SJCRH30 (cell line): ENCODE measurements at places on chromosomes 11 and 22. TPM values are rescaled to one million over a fixed set of nuclear protein-coding genes. Genes with fewer than 3 reads are reported as not detected.

GRCh38 chr11:3021125-3021524 is 29.0 kb upstream of the NAP1L4 start:
- DNase-seq, result peak; percentile 49

The DUSP8 gene
- total RNA-seq, result 0.71 and 0.83 TPM in 2 replicates

- DNase-seq, result peak; percentile 22
These were observed 102.7 kb downstream of the MRTFA start for GRCh38 chr22:40533712-40534378.

- DNase-seq, result no peak
These were observed 16.8 kb downstream of the OR56B4 start for GRCh38 chr11:6124245-6124644.

The PGA5 gene
- total RNA-seq, result not detected in 2 replicates

- DNase-seq, result peak; percentile 56
These were observed at the start of gene PAMR1 for GRCh38 chr11:35525501-35526175. Gene PAMR1, minus strand, starts transcription at chr11:35525616. Its CDS starts 31 bp downstream, at chr11:35525585.

DNA sequence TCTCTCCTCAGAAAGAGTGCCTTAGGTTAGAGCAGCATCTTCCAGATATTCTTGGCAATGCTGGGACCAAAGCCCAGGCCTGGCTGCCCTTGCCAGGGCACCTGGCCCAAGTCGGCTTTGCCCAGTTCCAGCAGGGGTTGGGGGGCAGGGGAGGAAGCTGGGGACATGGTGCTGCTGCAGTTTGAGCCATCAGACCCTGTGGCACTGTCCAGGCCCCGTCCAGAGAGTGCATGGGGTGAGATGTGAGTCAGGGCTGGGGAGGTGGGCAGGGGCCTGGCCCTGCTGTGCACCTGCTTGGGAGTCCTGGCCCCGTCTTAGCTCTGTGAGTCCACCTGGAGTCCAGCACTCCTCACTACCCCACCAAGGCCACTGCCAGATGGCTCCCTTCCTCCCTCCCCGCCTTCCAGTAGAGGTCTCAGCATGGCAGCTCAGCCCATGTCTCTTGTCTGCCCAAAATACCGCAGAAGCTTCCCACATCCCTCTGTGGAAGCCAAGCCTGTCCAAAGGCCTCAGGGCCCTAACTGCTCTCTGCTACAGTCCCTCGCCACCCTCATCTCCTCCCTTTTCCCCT is 16.6 kb downstream of the DERL3 start:
- no peak for DNase-seq

DNA sequence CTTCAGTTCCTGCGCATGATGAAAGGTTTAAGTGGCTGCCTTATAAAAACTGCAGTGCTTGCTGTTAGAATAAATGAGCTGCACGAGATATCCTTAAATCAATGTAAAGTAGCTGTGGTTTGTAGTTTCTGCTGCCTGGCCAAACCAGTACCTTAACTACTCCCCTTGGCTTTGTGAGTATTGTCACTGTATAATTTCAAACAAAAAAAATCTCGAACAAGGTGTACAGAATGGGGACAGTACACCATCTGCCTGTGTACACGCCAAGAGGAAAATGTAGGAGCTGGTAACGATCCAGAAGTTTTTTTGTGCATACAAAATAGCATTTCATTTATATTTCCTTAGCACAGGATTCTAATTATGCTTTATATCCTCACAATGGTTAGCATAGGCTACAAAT is 20.6 kb upstream of the NDUFC2 start:
- no peak for DNase-seq

- DNase-seq, result no peak
These were observed 363.7 kb upstream of the ISX start for GRCh38 chr22:34702279-34702678.

DNA sequence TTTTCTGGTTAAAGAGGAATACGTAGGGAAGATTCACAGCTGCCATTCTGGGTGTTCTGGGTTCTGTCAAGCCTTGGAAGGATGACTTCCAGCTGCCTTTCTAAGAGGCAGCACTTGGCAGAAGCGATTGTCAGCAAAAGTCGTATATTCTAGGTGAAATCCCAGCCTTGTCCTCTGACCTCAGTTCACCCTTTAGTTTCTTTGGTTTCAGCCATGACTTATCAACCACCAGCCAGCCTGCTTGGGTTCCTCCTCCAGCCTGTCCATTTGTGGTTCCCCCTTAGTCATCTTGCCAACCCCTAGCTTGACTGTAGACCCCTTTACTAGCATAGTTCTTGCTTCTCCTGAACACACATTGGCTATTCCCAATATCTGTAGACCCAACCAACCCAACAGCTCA is 102.3 kb upstream of the CD44 start:
- DNase-seq, result peak; percentile 5

DNA sequence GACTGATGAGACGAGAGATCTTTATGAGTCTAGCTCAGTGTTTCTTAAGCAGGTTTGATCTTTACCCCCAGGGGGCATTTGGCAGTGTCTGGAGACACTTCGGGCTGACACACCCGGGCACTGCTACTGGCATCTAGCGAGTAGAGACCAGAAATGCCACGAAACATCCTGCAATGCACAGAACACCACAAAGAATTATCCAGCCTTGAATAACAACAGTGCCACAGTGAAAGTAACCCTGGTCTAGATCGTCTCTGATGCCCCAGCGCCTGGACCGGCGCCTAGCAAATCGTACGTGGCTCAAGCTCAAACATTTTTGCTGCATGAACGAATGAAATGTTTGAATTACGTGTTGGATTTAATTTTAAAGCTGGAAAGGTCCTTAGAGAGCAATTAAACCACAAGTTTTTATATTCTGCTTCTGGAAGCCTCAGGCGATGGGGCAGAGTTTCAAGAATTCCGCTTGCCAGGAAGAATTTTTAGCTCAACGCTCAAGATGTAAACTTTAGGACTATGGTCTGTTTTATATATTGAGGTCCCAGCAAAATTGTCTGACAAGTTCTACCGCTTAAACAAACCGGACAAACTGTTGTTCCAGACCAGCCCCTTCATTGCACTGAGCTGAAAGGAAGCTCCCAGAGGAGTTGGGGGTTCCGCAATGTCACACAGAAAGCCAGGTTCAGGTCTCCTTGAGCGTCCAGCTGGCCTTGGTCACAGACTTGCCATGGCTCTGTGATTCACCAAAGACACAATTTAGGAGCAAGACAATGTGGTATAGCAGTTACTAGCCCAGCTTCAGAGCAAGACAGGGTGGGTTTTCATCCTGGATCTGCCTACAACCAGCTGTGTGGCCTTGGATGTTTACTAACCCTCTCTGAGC is 44.2 kb upstream of the SMTN start:
- no peak for DNase-seq

DNA sequence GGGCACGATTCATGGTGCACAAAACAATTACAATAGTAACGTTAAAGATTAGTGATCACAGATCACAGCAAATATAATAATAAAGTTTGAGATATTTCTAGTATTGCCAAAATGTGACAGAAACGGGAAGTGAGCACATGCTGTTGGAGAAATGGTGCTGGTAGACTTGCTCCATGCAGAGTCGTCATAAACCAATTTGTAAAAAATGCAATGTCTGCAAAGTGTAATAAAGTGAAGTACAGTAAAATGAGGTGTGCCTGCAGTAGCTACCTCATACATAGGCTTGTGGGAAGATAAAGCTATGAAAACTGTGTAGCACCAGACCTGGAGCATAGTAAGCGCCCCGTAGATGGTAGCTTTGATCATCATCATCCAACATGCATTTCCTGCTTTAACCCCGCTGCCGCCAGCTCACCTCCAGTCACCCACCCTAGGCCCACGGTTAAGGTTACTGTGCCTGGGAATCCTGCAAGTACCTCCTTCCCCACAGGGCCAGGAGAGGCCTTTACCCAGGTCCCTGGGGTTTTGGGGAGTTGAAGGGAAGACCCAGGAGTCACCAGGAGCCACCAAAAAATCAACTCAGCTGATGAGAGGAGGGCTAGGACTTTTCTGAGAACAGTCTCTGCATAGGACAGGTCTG is 59.2 kb downstream of the MYO7A start:
- DNase-seq, result no peak

GRCh38 chr11:125626288-125626950 is 1.5 kb downstream of the CHEK1 start:
- DNase-seq, result peak; percentile 86

GRCh38 chr11:88330826-88331428 is 6.6 kb downstream of the CTSC start:
- no peak for DNase-seq

DNA sequence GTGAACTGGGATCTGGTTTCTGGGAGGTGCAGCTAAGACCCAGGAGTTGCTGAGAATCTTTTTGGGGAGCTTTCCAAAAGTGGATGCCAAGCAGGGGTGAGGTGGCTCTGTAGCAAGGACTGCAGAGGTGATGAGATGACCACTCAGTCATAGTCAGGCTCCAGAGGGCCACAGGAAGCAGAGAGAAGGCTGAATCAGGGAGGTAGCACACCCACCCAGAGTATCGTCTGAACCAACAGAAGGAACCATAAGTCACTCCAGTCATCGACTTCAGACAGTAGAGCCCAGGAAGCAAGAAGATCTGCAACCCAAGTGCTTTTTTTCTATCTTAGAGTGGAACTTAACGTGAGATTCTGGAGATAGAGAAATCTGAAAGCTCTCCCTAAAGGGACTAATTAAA is 335.7 kb upstream of the MPPED2 start:
- no peak for DNase-seq

The SLC22A6 gene
- not detected in 2 replicates for total RNA-seq

- DNase-seq, result no peak
These were observed 1528.5 kb downstream of the BRD1 start for GRCh38 chr22:48299124-48299523.
